ENCODE measurements at places on chromosomes 2 and 18.

- no peak for DNase-seq
Measured at GRCh38 chr18:57095884-57096283, 51.0 kb upstream of the BOD1L2 start.

GRCh38 chr2:23549051-23549450 lies 164.1 kb downstream of the KLHL29 start:
- no peak for DNase-seq

DNA sequence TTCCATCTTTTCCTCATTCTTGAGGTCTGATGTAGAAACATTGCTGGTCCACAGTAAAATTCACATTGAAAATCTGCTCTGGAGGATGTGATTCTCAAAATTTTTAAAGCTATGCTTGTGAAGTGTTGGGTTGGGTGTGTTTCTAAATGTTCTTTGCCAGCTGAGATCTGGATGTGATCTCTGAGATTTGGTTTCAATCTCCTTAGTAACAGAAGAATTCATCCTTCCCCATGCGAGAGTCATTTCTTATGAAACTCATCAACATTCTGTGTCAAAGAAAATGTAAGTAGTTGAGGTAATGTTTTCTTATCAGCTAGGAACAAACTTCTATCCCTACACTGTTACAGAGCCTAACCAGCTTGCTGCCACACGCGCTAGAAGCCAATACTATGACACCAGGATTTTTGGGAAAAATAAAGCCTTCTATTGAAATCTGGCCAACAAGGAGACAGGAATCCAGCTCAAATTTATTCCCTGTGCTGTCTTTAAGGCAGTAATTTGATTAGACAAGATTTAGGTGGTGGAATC lies 134.9 kb downstream of the PTH2R start:
- no peak for DNase-seq

GRCh38 chr18:10590412-10590811 lies 64.6 kb downstream of the NAPG start:
- no peak for DNase-seq

DNA sequence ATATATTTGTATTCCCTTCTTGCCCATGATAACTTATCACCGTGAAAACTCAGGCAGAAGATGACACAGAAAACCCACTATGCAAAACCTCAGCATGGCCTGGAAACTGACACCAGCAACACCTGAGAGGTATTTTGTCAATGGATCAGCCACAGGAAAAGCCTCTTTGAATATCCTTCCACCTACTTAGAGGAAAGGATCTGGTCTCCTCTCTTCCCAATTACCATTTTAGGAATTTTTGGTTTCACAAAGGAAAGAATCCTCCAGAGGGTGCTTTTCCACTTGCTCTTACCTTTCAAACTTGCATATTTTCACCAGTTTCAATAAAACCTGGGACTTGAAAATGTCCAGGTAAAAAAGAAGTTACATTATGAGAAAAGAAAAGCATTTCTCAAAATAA lies 20.0 kb upstream of the MEIS1 start:
- no peak for DNase-seq

DNA sequence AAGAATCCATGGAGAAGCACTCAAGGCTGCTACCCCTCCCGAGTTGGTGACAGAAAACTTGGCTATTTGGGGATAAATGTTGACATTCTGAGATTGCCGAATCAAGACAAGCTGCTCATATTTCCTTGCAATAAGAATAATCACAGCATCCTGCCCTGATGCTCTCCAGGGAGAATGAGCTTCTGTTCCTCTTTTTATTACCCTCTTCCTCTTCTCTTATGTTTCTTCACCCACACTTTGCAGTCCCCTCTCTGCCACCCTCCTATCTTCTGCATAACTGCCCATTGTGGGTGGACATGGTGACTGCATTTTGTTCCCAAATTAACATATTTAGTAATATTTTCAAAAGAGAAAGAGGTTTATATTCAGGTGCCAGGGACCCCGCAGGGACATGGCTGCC lies 11.9 kb upstream of the MSGN1 start:
- no peak for DNase-seq

DNA sequence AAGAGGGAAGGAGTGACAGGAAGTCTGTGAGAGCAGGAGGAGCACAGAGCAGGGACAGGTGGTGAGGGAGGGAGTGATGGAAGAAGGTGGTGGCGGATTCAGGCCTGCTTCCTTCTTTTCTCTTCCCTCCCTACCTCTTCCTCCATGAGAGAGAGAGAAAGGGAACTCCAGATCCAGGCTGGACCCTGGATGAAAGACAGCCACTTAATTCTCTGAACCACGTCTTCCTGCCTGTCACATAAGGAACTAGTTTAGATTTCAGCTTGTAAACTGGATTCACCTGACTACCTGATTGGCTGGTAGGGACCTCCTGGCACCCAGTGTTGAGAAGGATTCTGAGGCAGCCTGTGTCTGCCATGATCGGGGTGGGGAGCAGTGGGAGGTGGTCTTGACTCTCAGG lies 48.9 kb downstream of the PAX8 start:
- DNase-seq = no peak

GRCh38 chr18:60831971-60832370 lies 459.4 kb upstream of the MC4R start:
- no peak for DNase-seq

DNA sequence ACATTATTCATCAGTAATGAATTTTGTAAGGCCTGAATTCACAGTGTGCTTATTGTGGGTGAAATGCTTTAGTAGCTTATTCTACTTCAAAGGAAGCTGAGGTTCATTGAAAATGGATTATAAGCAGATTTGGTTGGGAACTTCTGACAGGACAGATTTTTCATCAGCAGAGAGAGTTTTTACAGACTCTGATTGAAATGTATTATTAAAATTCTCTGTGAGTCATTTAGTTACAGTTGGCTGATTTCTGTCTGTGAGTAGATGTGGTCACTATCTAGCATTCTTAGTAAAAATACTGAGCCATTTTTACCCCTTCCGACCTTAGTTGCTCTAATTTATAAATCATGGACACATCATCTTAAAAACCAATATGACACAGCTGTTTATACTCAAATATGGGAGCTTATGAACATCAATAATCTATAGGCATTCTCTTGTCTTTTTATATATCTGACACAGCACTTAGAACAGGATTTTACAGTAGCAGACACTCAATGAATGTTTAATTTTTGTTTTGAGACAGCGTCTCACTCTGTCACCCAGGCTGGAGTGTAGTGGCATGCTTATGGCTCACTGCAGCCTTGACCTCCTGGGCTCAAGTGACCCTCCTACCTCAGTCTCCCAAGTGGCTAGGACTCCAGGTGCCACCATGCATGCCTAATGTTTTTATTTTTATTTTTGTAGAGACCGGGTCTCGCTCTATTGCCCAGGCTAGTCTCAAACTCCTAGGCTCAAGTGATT lies 239.6 kb downstream of the BABAM2 start:
- no peak for DNase-seq

DNA sequence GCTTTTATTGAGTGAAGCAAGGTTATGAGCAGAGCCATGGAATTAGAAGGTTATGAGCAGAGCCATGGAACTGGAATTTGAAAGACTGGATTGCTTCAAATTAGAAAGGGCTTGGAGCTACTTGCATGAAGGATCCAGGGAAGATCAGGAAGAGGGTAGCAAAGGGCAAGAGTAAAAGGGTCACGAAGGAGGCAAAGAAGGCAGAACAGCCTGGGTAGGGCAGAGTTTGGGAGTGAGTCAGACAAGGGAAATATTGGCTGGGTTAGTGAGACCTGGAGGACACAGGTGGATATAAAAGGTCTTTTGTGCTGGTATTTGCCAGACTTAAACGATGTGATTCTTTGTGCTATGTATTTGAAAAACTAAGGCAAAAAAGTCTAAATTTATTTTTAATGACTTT lies 65.0 kb downstream of the SEMA4F start:
- no peak for DNase-seq

GRCh38 chr2:43634604-43635306 lies 2.3 kb upstream of the PLEKHH2 start:
- no peak for DNase-seq

DNA sequence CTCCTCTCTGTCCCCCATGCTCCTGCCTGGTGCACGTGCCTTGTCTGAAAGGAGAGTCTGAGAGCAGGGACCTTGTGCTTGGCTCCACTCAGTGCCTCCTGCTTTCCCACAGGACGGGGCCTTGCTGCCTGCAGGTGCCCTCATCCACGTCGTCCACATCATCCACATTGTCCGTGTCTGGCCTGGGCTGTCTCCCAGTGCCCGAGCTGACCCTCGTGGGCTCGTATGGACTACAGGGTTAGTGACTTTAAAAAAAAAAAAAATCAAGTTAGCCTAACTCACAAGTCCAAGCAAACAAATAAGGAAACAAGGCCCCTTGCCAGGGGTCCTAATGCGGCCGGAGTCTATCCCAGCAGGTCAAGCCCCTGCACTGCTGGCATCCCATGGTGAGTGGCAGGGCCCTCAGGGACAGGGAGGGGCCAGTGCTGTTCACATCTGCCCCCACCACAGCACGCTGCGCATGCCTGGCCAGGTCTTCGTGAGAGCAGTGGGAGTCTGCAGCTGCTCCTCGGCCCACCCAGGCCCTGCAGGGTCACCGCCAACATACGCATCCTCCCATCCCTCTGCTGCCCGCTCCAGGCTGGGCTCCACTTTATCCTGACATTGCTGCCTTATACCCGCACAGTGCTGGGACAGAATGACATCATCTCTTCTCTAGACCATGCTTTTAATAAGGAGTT lies 232.6 kb downstream of the NDUFA10 start:
- no peak for DNase-seq

DNA sequence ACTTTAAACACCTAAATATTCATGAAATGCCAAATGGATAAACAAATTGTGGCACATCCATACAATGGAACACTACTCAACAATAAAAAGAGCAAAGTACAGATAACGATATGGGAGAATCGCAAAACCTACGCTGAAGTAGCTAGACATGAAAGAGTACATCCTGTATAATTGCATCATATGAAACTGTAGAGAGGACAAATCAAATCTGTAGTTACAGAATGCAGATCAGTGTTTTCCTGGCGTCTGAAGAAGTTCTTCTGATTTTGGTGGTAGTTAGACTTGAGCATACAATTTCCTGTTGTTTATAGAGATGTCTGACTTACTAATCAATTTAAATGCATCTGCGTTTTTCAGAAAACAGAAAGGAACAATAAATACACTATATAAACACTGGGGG lies 394.4 kb downstream of the SOCS6 start:
- DNase-seq = no peak

GRCh38 chr18:6807515-6808257 lies 78.2 kb downstream of the ARHGAP28 start:
- no peak for DNase-seq

DNA sequence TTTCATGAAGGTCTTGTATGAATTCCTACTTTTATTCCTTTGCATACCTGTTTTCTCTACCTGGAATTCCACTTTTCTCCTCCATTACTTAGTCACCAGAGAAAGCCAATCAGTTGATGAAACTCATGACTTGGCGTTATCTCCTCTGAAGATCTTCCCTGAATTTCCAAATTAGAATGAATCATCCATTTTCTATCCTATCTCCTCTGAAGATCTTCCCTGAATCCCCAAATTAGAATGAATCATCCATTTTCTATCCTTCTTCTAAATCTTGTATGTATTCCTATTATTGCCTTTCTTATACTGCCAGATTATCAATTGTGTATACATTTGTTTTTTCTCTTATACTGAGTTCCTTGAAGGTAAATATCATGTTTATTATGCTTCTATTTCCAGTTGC lies 440.4 kb downstream of the CCDC85A start:
- no peak for DNase-seq

DNA sequence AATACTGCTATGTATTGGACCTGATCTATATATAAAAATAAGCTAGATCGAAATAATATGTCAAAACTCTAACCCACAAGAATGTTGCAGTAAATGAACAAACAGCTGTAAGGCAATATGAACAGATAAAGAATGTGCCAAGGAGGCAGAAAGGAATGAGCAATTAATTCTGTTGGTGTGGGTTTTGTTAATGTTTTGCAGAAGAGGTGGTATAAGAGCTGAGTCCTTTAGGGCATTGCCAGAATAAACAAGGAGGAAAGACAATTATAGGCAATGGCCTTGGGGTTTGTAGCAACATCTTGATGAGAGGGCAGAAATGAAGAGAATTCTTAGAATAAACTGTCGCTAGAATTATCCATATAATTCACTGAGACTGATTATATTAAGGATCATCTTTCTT lies 240.9 kb upstream of the GULP1 start:
- no peak for DNase-seq

DNA sequence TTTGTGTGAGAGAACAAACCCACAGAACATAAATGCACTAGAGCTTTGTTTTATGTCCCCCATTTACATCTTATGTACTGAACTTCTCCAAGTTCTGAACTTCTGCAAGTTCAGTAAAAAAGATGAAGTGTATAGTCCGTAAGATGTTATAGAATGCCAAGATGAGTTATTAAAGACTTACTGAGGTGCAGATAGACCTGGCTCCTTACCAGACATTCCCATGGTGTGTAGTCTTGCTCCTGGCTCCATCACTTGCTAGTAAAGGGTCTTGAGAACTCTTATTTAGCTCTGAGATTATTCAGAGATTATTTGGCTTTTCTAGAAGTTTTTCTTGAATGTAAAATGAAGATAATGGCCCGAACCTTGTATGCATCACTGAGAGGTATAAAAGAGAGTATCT lies 16.8 kb downstream of the GULP1 start:
- no peak for DNase-seq

GRCh38 chr18:45137087-45137419 lies 456.4 kb downstream of the SETBP1 start:
- DNase-seq = no peak

GRCh38 chr2:143284087-143284675 lies 155.0 kb downstream of the ARHGAP15 start:
- DNase-seq = no peak

GRCh38 chr2:219021591-219021990 lies 19.7 kb downstream of the CFAP65 start:
- no peak for DNase-seq

DNA sequence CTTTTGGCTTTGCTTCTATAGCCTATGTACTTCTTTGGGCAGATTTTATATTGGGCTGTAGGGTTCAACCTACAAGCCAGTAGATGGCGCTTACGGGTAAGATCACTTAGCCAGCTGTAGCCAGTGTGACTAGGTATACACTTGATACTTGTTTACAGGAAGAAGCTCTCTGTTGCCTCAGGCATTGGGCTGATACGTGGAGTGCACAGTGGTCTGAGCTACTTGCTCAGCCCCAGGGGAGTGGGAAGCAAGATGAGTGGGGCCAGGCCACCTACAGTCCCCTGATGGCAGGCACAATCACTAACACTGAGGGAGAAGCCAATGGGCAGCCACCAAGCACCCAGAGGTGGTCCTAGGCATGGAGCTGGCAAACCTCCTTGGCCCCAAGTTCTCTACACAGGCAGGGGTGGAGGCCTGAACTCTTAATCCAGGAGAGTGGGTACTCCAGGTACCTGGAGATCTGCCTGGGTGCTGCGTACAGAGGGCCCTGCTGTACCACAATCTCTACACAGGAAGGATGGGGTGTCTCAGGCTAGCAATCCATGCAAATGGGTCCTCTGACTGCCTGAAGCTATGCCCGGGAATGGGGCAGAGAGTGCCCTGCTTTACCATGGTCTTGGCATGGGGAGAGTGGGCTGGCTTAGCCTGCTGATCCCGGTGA lies 122.2 kb downstream of the NCOA1 start:
- no peak for DNase-seq

DNA sequence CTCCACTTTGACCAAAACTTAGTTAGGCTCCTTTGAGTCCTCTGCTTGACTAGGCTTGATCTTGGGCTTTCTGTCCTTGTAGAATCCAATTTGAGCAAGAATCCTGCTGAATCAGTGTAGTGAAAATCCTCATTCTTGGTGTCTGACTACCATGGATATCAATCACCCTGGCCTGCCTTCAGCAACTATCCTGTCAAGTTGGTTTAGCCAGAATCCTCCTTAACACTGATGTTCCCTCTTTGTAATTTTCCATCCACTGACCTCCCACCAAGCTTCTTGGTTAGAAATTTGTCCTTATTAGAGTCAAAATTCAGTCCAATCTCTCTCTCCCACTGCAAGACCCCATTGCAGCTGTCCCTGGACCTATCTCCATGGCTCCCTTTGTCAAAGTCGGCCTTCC lies 494 bp upstream of the RBM45 start:
- no peak for DNase-seq

Data from mesothelial cell of epicardium (in vitro differentiated cells).